ENCODE measurements at places on chromosomes 4 and X.
A peak's percentile ranks its signal among the peaks of the same experiment; 100 is the strongest.

- DNase-seq = no peak
These were observed 1.7 kb downstream of the CNOT6L start for GRCh38 chr4:77817304-77818072.

DNA sequence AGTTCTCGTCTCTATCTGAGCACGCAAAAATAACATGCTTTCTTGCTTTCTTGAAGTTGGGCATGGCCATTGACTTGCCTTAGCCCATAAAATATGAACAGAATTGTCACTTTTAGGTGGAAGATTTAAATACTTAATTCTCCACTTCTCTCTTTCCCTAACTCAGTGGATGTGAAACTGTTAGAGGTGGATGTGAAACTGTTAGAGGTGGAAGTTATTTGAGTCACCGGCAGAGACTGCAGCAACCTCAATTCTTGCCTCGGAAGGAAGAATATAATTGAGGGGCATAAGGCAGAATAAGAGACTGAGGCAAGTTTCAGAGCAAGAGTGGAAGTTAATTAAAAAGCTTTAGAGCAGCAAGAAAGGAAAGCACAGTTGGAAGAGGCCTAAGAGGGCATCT lies 2.8 kb upstream of the PARM1 start:
- DNase-seq = no peak

GRCh38 chrX:11967986-11968869 lies 170.0 kb upstream of the FRMPD4 start:
- peak; percentile 29 for DNase-seq

GRCh38 chr4:90799895-90800294 lies 672.7 kb downstream of the CCSER1 start:
- no peak for DNase-seq

DNA sequence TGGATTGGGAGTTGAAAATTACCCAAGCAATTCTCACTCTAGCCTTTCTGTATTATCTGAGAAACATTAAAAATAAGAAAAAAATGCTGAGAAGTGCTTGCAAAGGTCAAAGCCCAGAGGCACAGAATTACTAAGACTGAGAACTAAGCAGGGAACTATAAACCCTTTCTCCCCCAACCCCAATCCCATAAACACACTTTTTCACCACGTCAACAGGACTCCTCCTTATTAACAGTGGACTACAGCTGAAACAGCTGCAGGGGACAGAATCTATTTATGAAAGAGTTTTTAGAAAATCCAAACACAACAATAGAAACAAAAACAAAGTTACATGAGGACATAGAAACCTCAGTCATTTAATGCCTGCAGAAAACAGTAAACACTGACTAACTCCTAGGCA lies 984.1 kb downstream of the TRAM1L1 start:
- no peak for DNase-seq

DNA sequence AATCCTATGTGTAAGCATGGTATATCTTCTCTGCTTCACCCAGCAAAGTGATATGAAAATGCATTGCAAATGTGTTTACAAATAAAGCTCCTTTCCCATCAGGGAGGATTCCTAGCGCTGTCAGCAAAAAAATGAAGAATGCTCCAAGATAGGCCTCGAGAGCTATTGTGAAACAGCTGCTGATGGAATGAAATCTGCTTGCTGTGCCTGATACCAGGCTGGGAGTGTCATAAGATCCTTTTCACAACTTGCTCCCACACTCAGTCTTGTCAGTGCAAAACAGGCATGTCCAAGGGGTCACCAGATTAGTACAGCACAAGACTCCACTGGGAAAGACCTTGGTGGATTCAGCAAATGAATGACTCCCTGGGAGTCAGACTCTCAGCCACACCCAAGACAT lies 34.1 kb downstream of the HNRNPH2 start:
- no peak for DNase-seq

GRCh38 chr4:69147334-69147733 lies 51.1 kb downstream of the UGT2B7 start:
- peak; percentile 14 for DNase-seq

DNA sequence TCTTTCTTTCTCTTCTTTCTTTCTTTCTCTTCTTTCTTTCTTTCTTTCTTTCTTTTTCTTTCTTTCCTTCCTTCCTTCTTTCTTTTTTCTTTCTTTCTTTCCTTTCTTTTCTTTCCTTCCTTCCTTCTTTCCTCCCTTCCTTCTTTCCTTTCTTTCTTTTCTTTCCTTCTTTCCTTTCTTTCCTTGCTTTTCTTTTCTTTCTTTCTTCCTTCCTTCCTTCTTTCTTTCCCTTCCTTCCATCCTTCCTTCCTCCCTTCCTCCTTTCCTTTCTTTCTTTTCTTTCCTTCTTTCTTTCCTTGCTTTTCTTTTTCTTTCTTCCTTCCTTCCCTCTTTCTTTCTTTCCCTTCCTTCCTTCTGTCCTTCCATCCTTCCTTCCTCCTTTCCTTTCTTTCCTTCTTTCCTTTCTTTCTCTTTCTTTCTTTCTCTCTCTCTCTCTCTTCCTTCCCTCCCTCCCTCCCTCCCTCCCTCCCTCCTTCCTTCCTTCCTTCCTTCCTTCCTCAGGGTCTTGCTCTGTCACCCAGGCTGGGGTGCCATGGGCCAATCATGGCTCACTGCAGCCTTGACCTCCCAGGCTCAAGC lies 13.6 kb upstream of the SPARCL1 start:
- no peak for DNase-seq

Measured in NCI-H1092 treated with DMSO at 0.1 percent for 48 hours (cell line).